NT2/D1 (cell line): ENCODE measurements at places on chromosomes 12 and 14.

DNA sequence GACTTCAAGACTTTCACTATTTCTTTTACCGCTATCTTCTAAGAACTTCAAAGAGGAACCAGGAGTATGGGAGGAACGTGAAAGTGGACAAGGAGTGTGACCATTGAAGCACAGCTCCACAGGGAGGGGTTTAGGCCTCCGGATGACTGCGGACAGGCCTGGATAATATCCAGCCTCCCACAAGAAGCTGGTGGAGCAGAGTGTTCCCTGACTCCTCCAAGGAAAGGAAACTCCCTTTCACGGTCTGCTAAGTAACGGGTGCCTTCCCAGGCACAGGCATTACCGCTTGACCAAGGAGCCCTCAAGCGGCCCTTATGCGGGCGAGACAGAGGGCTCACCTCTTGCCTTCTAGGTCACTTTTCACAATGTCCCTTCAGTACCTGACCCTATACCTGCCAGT, 267.0 kb downstream of the RPL10L start:
- DNase-seq = no peak

GRCh38 chr12:107929436-107929835, 154.9 kb downstream of the ASCL4 start:
- DNase-seq = no peak

- DNase-seq = no peak
Observed at GRCh38 chr12:49022558-49023178, 4.1 kb upstream of the PRKAG1 start.

DNA sequence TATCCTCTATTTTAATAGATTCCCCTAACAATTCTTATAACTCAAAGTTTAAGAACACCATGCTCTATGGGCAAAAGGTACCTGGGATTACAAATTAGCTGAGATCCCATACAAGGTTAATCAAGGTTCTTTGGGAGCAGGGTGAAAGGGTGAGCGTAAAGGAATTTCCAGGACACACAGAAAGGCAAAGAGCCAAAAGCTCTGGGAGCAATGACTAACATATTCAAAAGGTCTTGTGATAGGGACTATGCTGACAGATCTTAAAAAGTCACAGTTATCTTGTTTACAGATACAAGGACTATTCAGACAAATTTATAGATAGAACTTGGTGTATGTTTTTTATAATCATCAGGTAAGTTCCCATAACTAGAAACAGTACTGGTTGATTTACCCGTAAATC, 19.5 kb upstream of the PPFIBP1 start:
- DNase-seq = no peak

- DNase-seq = no peak
Observed at GRCh38 chr12:67804168-67804567, 155.6 kb downstream of the DYRK2 start.

DNA sequence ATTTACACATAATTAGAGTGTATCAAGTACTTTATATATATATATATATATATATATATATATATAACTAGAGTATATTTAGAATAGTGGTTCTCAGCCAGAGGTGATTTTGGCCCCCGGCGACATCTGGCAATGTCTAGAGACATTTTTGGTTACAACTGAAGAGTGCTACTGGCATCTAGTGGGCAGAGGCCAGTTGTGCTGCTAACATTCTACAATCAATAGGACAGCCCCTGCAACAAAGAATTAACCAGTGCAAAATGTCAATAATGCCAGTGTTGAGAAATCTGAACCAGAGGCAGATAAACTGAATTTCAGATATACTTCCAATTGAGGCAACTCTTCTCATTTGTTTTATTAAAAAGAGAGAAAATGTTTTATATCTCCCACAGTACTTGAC, 8.9 kb downstream of the GTF2A1 start:
- DNase-seq = no peak

DNA sequence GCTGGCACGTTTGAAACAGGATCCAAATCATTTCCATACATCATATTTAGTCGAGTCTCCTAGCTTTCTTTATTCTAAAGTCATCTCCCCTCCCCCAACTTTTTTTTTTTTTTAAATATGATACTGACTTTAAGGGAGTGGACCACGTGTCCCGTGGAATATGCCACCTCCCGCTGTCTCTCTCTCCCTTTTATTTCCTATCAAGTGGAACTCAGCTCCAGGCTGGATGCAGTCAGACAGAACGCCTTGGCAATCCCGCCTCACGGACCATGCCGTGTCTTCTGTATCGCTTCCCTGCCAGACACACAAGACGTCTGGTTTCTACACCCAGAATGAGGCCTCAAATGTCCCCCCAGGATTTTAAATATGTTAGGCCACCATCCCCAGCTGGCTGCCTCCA, 21.2 kb downstream of the BCL7A start:
- no peak for DNase-seq
